ENCODE measurements at places on chromosomes 2 and 18. TPM values are rescaled to one million over a fixed set of nuclear protein-coding genes. Genes with fewer than 3 reads are reported as not detected.

The TEKT4 gene
- total RNA-seq = 0.22 TPM

The EVX2 gene
- not detected for total RNA-seq

The CABLES1 gene
- total RNA-seq = 18.5 TPM

The EDAR gene
- 0.66 TPM for total RNA-seq

The ASB1 gene
- 22.1 TPM for total RNA-seq

The CAPN14 gene
- 0.60 TPM for total RNA-seq

The UGT1A3 gene
- total RNA-seq = not detected

The RBFA gene
- 40.2 TPM for total RNA-seq

The FLACC1 gene
- total RNA-seq = 2.9 TPM

The ARHGEF33 gene
- 3.7 TPM for total RNA-seq

The CRYGD gene
- 823 TPM for total RNA-seq

The EML6 gene
- total RNA-seq = 11.4 TPM

The C1GALT1C1L gene
- 1.3 TPM for total RNA-seq

The ATP8B1 gene
- 12.3 TPM for total RNA-seq

The OTX1 gene
- 6.4 TPM for total RNA-seq

The IL1R2 gene
- total RNA-seq = 1.0 TPM

The TMEM127 gene
- 23.3 TPM for total RNA-seq

The KIAA2012 gene
- total RNA-seq = not detected

The EIF2AK3 gene
- total RNA-seq = 35.7 TPM

The OTOS gene
- total RNA-seq = not detected

The TNFRSF11A gene
- 3.9 TPM for total RNA-seq

The MRPL53 gene
- 17.5 TPM for total RNA-seq

The ADRA2B gene
- 1.9 TPM for total RNA-seq

The PHLPP1 gene
- 51.0 TPM for total RNA-seq

The SULT1C4 gene
- 39.4 TPM for total RNA-seq

The HOXD13 gene
- not detected for total RNA-seq

The C2orf81 gene
- total RNA-seq = 3.1 TPM

The CTAGE1 gene
- not detected for total RNA-seq

The MTCL1 gene
- total RNA-seq = 26.9 TPM

The STAT4 gene
- total RNA-seq = 5.8 TPM

The SMYD1 gene
- 47.8 TPM for total RNA-seq

The AGXT gene
- not detected for total RNA-seq

The LOXL3 gene
- total RNA-seq = 22.8 TPM

The MARCO gene
- 0.16 TPM for total RNA-seq

The PCGF1 gene
- total RNA-seq = 13.6 TPM

The ESCO1 gene
- total RNA-seq = 33.4 TPM

The ABHD1 gene
- 0.49 TPM for total RNA-seq
